ENCODE measurements at places on chromosomes 16 and 17.

DNA sequence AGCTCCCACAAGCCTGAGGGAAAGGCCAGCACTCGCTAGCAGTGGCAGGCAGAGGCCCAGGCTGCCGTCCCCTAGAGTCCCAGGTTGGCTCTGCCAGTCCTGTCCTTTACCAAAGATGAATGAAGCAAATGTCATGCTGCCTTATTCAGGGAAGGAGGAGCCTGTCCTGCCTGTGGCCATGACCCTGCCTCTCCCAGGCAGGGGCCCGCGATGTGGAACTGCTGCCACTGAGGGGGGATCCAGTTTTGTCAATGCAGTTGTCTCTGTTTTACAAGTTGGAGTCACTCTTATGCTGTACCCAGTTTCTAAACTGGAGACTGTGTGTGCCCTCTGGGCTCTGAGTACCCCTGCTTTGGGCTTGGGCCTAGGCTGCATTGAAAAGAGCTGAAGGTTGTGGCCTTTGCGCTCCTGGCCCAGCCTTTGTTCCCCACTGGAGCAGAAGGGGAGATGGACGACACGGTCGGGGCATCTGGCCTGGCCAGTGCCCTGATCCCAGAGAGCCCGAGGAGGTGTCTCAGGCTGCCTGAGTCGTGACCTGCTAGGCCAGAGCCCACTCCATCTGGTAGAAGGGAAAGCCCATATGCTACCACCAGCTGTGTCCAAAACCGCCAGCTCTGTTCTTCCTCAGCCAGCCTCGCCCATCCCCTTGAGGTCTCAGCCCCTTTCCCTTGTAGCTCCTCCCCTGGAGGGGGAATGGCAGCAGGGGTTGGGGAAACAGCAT is 5.5 kb downstream of the LIMD2 start:
- DNase-seq = no peak

GRCh38 chr16:80029761-80030481 is 429.4 kb upstream of the MAF start:
- DNase-seq = no peak

- DNase-seq = peak; percentile 41
Measured at GRCh38 chr17:36736201-36737156, 135.1 kb downstream of the MRM1 start.

- peak; percentile 28 for DNase-seq
Measured at GRCh38 chr17:42743595-42744282, 1.1 kb downstream of the EZH1 start.

GRCh38 chr16:66869424-66869823 is 10.9 kb upstream of the PDP2 start:
- no peak for DNase-seq

DNA sequence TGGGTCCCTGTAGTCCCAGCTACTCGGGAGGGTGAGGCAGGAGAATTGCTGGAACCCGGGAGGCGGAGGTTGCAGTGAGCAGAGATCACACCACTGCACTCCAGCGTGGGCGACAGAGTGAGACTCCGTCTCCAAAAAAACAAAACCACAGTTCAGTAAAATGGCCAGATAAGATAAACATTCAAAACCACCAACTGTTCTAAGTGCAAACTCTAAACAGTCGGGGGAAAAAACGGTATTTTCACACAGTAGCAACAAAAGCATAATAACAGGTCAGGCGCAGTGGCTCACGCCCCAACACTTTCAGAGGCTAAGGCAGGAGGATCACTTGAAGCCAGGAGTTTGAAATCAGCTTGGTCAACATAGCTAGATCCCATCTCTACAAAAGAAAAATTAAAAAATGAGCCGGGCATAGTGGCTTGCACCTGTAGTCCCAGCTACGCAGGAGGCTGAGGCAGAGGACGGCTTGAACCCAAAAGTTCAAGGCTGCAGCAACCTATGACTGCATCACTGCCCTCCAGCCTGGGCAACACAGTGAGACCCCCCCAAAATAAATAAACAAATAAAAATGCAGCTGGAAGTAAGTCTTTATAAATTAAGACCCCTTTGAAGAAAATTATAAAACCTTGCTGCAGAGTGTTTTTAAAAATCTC is 10.8 kb upstream of the HASPIN start:
- DNase-seq = no peak

GRCh38 chr17:73612031-73612472 is 32.2 kb downstream of the SDK2 start:
- DNase-seq = no peak

DNA sequence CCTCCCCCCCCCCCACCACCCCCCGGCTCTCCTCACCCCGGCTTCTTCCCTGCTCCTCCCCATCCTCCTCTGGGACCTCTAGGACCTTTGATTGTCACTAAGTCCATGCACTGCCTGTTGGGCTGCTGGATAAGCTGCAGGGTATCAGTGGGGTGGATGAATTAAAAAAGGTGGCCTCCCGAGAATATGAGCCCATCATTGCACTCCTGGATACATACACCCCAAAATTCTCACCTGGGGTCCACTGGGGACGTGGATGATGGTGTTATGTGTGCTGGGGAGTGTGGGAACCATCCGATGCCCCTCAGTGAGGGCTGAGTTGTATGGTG is 88.8 kb downstream of the IRF8 start:
- DNase-seq = no peak

GRCh38 chr16:1775006-1775845 is 2.3 kb upstream of the MRPS34 start:
- no peak for DNase-seq

- no peak for DNase-seq
Measured at GRCh38 chr17:55307879-55308278, 43.1 kb downstream of the HLF start.

DNA sequence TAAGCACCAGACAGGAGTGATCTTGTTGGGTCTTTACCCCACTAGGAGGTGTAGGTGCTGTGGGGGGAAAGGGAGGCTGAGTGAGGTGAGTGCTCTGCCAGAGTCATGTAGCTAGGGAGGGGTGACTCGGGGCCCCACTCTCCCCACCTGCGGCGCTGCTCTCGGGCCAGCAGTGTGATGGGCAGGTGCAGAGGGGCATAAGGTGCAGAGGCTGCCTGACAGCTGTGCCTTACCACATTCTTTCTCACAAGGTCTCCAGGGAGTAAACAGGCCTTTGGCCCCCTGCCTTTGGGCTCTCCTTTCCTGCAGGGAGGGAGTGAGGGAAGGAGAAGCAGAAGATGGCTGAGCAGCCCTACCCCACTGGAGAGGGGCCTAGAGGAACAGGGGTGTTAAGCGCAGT is 4.5 kb upstream of the CNP start:
- DNase-seq = no peak

DNA sequence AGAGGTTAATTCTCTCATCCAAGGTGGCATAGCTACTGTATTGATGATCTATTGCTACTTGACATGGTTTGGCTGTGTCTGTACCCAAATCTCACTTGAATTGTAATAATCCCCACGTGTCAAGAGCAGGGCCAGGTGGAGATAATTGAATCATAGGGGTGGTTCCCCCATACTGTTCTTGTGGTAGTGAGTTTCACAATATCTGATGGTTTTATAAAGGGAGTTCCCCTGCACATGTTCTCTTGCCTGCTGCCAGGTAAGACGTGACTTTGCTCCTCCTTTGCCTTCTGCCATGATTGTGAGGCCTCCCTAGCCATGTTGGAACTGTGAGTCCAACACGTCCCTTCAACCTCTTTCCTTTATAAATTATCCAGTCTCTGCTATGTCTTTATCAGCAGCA is 22.9 kb upstream of the CPPED1 start:
- DNase-seq = no peak
